ENCODE measurements at places on chromosomes 5 and 9.

DNA sequence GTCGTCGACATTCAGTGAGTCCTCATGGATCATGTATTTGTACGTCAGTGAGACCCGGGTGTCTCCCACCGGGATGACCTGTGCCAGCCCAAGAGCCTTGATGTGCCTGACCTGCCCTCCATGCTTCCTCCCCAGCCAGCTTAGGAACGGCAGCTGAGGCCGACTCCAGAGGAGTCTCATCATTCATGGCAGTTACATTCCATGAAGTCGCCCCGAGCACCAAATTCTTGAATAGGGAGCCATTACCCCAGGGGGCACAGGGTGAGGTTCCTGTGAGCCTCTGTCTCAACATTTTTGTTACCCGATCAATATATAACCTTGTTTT, 67.8 kb downstream of the ZNF354C start:
- DNase-seq = no peak

- DNase-seq = no peak
These were observed 52.9 kb downstream of the MACROH2A1 start for GRCh38 chr5:135345956-135346731.

- peak; percentile 17 for DNase-seq
These were observed 320 bp downstream of the PCDHB1 start for GRCh38 chr5:141051521-141051866.

DNA sequence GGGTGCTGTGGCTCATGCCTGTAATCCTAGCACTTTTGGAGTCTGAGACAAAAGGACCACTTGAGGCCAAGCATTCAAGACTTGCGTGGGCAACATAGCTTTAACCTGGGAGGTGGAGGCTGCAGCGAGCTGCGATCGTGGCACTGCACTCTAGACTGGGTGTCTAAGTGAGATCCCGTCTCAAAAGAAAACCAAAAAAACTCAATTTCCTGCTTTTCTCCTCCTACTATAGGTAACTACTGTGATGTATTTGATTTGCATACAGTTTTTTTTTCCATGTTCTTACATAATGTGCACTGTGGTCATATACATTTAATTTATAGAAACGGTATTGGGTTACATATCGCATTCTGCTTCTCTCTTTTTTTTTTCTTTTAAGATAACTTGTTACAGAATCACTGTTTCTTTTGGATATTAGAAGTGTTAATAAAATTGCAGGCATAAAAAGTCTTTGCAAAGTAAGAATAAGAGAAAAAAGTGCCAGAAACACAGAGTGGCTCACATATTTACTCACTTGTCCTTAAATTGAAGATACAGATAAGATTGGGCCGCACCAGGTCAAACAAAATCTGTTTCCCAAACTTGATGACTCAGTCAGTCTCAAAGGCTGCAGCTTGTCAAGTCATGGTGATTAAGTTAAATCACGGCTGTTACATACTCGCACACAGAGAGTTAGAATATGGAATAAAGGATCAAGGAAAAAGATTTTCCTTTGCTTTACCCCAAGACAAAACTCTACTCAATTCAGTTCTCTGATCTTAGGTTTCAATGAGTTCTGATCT, 2.0 kb upstream of the PTGR1 start:
- DNase-seq = no peak

GRCh38 chr9:4674783-4675182, 4.6 kb upstream of the CDC37L1 start:
- no peak for DNase-seq

GRCh38 chr5:132380741-132381140, 11.2 kb downstream of the SLC22A5 start:
- DNase-seq = no peak

Measured in SK-N-SH (cell line).